ENCODE measurements at places on chromosomes 7 and 10. TPM values are rescaled to one million over a fixed set of nuclear protein-coding genes. Genes with fewer than 3 reads are reported as not detected.

Gene FOXL3
- total RNA-seq = not detected

Gene LRRC18
- not detected for total RNA-seq

Gene PNLIPRP2
- not detected for total RNA-seq

Gene ANXA8L1
- total RNA-seq = not detected

Gene TMEM229A
- total RNA-seq = not detected

Gene FANK1
- 10.0 TPM for total RNA-seq

Gene CALD1
- 649 TPM for total RNA-seq
